ENCODE measurements at places on chromosomes 12 and 14. TPM values are rescaled to one million over a fixed set of nuclear protein-coding genes. Genes with fewer than 3 reads are reported as not detected.

CNTN1 gene
- 0.43 TPM for total RNA-seq

MYF5 gene
- not detected for total RNA-seq

FAR2 gene
- 3.7 TPM for total RNA-seq

TMEM30B gene
- not detected for total RNA-seq

FAM90A1 gene
- 0.14 TPM for total RNA-seq

GLI1 gene
- 1.1 TPM for total RNA-seq

NXPH4 gene
- 1.8 TPM for total RNA-seq

CD63 gene
- 942 TPM for total RNA-seq

AVPR1A gene
- total RNA-seq: not detected

NUAK1 gene
- total RNA-seq: 43.8 TPM

BICD1 gene
- total RNA-seq: 12.5 TPM

POTEG gene
- total RNA-seq: not detected

BLOC1S1 gene
- total RNA-seq: 100 TPM

C12orf60 gene
- total RNA-seq: 0.86 TPM

GPR84 gene
- not detected for total RNA-seq

C14orf180 gene
- total RNA-seq: not detected

MYO1H gene
- total RNA-seq: not detected

NTN4 gene
- 16.3 TPM for total RNA-seq

KLRK1 gene
- total RNA-seq: not detected

ORAI1 gene
- 20.2 TPM for total RNA-seq

KRT3 gene
- total RNA-seq: not detected

NPAS3 gene
- not detected for total RNA-seq

GRIN2B gene
- total RNA-seq: not detected

SRGAP1 gene
- total RNA-seq: 18.9 TPM

CLEC14A gene
- under 0.01 TPM for total RNA-seq

TEP1 gene
- 15.8 TPM for total RNA-seq

PPM1H gene
- 0.88 TPM for total RNA-seq

DNAJC22 gene
- 2.1 TPM for total RNA-seq

SRRM4 gene
- not detected for total RNA-seq

SLC38A1 gene
- total RNA-seq: 149 TPM

ACRBP gene
- total RNA-seq: 0.14 TPM

ACSS3 gene
- total RNA-seq: 7.7 TPM

PROX2 gene
- total RNA-seq: not detected

CD163L1 gene
- total RNA-seq: 2.4 TPM

CNOT2 gene
- total RNA-seq: 140 TPM

ACADS gene
- 7.2 TPM for total RNA-seq

OTOGL gene
- 0.14 TPM for total RNA-seq

IL26 gene
- not detected for total RNA-seq

CLEC6A gene
- total RNA-seq: not detected

MGAT4C gene
- not detected for total RNA-seq

TSPAN9 gene
- total RNA-seq: 23.0 TPM

TRMT61A gene
- total RNA-seq: 15.6 TPM

COQ6 gene
- 25.9 TPM for total RNA-seq

KLRC2 gene
- total RNA-seq: not detected

KRT2 gene
- total RNA-seq: not detected

LALBA gene
- total RNA-seq: not detected

TAS2R30 gene
- total RNA-seq: 9.2 TPM

R3HDM2 gene
- 24.7 TPM for total RNA-seq

EIF2S3B gene
- 2.8 TPM for total RNA-seq

DPY19L2 gene
- 1.3 TPM for total RNA-seq

CCDC38 gene
- total RNA-seq: not detected

SLC39A2 gene
- total RNA-seq: 0.14 TPM

SPTB gene
- 0.22 TPM for total RNA-seq

CHPT1 gene
- total RNA-seq: 33.9 TPM

FBXO21 gene
- 54.7 TPM for total RNA-seq

Data from placental pericyte (primary cell).